ENCODE measurements at places on chromosomes 13 and 19.

- no peak for DNase-seq
These were observed 42.8 kb upstream of the MEDAG start for GRCh38 chr13:30863231-30863630.

DNA sequence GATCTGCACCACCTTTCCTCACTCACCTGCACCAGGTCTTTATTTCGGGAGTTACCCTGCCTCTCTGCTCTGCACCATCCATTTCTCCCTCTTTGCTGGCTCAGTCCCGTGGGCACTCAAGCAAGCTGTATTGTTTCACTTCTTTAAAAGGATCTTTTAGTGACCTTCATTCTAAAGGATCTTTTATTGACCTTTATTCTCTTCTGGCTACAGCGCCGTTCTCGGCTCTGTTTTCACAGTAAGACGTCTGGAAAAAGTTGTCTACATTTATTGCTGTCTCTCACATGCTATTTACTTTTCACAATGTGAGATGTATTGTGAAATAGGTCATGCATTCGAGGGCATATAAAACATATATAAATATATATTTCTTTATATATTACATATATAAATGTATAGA lies 35.6 kb upstream of the ARGLU1 start:
- no peak for DNase-seq

GRCh38 chr13:73133531-73133930 lies 74.7 kb downstream of the KLF5 start:
- DNase-seq: no peak

DNA sequence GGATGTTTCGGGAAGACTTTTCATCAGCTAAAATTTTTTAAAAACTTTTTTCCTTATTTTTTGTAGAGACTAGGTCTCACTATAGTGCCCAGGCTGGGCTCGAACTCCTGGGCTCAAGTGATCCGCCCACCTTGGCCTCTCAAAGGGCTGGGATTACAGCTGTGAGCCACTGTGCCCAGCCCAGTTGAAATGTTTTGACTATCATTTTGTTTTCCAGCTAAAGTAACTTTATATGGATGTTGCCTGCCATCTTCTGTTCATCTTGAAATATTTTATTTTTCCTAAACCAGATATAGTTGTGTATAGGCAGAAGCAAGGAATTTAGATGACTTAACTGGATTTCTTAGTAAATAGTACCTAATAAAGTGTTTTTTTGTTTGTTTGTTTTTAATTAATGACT lies 7.0 kb downstream of the CAB39L start:
- DNase-seq: no peak

Data from stimulated activated CD8-positive, alpha-beta memory T cell treated with anti-CD3 and anti-CD28 coated beads, Interleukin-4, amount 100 ng/mL, for 4 hours (primary cell).